ENCODE measurements at places on chromosomes 2 and 18. TPM values are rescaled to one million over a fixed set of nuclear protein-coding genes. Genes with fewer than 3 reads are reported as not detected.

DNA sequence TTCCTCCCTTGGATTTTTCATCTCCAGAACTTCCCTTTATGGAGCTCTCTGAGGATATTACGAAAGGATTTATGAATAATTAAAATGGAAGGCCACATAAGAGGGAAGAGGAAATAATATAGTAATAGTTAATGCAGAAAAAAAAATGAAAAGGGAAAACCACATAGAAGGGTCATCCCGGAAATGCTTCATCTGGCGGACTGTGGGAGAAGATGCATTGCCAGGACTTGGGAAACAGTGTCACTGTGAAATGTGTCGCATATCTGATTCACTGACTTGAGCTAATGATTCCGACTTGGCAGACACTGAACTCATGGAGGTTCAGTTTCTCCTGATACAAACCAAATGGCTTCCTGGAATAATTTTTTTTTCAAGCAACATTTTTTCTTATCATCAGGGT, 129.9 kb upstream of the RMP24 start:
- no peak overlapping the region for H3K4me3 ChIP-seq
- H3K4me1 ChIP-seq, result no peaks in the 10 kb centered on the region
- no peaks in the 10 kb centered on the region for H3K36me3 ChIP-seq
- H3K27ac ChIP-seq, result no peak overlapping the region
- no peak for DNase-seq

DNA sequence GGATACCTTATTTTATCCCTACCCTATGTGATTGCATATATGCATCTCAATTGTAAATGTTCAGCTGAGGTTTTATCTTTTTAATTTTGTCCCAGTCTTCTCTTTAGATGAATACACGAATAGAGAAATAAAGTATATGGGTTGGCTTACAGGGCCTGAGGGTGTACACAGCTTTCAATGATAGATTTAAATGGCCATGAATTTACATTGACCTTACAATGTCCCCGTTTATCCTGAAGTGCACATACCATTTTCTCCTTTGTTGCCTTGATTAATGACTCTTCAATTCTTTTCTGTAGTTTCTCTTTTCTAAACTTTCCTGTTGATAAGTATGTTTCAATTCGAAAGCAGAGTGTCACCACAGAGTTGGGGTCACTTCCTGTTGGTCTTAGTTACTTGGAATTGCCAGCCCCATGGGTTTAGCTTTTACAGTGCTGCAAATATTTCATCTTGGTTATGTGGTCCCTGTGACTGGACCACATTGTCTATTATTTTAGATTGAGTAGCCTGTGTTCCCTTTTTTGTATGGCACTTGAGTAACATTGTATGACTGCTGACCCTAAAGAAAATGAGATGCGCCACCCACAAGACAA, 1616.3 kb upstream of the ACVR2A start:
- no peaks in the 10 kb centered on the region for H3K4me1 ChIP-seq
- no peak overlapping the region for H3K4me3 ChIP-seq
- peak; percentile 37 for DNase-seq
- no peak overlapping the region for H3K27ac ChIP-seq

GRCh38 chr2:213104092-213104902, 47.1 kb downstream of the IKZF2 start:
- H3K27me3 ChIP-seq, result no peaks in the 10 kb centered on the region
- no peaks in the 10 kb centered on the region for H3K4me1 ChIP-seq
- peaks cover 3% of the 10 kb centered on the region for H3K36me3 ChIP-seq
- no peak overlapping the region for H3K27ac ChIP-seq

GRCh38 chr2:104845552-104845931, 8.4 kb upstream of the POU3F3 start:
- no peak for DNase-seq
- no peaks in the 10 kb centered on the region for H3K36me3 ChIP-seq
- H3K27ac ChIP-seq, result no peak overlapping the region
- no peak overlapping the region for H3K4me3 ChIP-seq

REG3A gene
- not detected for total RNA-seq

GPC1 gene
- 0.45 TPM for total RNA-seq

GRCh38 chr2:26745609-26746327, 18.3 kb upstream of the SLC35F6 start:
- no peaks in the 10 kb centered on the region for H3K4me1 ChIP-seq
- DNase-seq, result no peak
- no peak overlapping the region for H3K27ac ChIP-seq
- no peaks in the 10 kb centered on the region for H3K36me3 ChIP-seq

SH2D6 gene
- total RNA-seq, result 0.43 TPM

DNA sequence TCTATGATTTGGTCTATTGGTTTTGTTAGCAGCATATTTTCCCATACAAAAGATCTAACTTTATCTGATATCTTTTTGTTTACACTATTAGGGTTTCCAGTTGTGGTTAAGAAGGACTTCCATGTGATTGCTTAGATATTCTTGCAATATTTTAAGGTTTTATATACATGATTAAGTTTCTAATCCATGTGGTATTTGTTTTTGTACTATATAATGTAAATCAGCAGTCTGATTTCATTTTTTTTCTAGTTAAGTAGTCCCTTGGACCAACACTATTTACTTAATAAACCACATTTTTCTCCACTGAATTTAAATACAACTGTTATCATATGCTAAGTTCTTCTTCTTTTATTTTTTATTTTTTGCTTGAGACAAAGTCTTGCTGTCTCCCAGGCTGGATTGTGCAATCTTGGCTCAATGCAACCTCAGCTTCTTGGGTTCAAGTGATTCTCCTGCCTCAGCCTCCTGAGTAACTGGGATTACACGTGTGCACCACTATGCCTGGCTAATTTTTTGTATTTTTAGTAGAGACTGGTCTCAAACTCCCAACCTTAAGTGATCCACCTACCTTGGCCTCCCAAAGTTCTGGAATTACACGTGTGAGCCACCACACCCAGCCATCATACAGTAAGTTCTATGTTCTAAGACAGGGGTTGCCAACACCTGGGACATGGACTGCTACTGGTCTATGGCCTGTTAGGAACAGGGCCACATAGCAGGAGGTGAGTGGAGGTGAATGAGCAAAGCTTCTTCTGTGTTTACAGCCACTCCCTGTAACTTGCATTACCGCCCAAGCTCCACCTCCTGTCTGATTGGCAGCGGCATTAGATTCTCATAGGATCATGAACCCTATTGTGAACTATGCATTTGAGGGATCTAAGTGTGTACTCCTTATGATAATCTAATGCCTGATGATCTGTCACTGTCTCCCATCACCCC, 58.5 kb upstream of the RAB27B start:
- H3K4me3 ChIP-seq, result no peak overlapping the region
- H3K27ac ChIP-seq, result no peak overlapping the region
- no peak for DNase-seq
- H3K36me3 ChIP-seq, result no peaks in the 10 kb centered on the region

PEX13 gene
- 17.1 TPM for total RNA-seq

DNA sequence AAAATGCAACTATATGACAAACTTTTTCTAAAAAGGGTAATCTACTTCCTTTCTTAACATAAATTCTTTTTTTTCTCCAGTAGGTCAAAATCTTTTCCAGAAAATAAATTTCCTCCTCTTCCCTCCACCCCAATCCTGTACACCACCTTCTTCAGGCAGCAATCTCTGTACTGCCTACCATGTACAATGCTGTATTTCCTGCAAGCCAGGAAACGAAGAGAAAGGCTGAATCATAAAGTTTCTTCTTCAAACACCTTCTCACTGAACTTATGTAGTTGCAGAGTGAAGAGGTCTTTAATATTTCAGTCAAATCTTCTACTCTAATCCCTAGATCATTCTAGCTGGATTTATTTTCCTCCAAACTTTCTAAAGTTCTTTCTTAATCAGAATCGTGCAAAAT, 18.2 kb upstream of the C2orf66 start:
- H3K27me3 ChIP-seq, result no peaks in the 10 kb centered on the region
- H3K27ac ChIP-seq, result no peak overlapping the region
- no peaks in the 10 kb centered on the region for H3K36me3 ChIP-seq
- no peak overlapping the region for H3K4me3 ChIP-seq
- DNase-seq, result no peak
- H3K4me1 ChIP-seq, result no peaks in the 10 kb centered on the region

GAREM2 gene
- total RNA-seq, result 0.85 TPM

GRCh38 chr2:23522726-23523372, 137.9 kb downstream of the KLHL29 start:
- H3K27me3 ChIP-seq, result no peaks in the 10 kb centered on the region
- H3K4me1 ChIP-seq, result no peaks in the 10 kb centered on the region
- no peak overlapping the region for H3K4me3 ChIP-seq

BIRC6 gene
- total RNA-seq, result 86.5 TPM

BOLL gene
- total RNA-seq, result not detected

GRCh38 chr2:73212448-73213176, 1.4 kb upstream of the SMYD5 start:
- peaks cover 8% of the 10 kb centered on the region for H3K4me1 ChIP-seq
- H3K27ac ChIP-seq, result no peak overlapping the region
- H3K4me3 ChIP-seq, result no peak overlapping the region
- no peak for DNase-seq
